ENCODE measurements at places on chromosomes 6 and 20.

GRCh38 chr6:70180183-70180900 lies 122.5 kb downstream of the COL9A1 start:
- DNase-seq = no peak

DNA sequence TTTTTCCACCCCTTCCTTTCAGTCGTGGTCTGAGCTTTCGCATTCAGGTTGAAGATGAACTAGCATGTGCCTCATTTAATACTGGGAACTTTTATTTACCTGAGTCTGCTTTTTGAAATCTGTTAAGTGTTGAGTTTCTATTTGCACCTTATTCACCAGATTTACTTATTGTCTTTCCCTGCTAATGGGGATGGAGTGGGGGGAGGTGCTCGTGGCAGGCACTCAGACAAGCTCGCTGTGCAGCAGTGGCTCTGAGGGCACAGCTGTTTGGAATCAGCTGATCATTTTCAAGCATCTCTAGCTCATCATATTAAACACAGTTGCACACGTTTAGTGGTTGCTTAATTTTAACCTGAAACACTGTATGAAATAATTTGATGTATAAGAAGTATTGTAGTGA lies 35.6 kb downstream of the UTRN start:
- DNase-seq = no peak

GRCh38 chr6:7042654-7043545 lies 64.9 kb upstream of the RREB1 start:
- no peak for DNase-seq

GRCh38 chr20:35490736-35491181 lies 35.4 kb downstream of the CEP250 start:
- DNase-seq = peak; percentile 55

DNA sequence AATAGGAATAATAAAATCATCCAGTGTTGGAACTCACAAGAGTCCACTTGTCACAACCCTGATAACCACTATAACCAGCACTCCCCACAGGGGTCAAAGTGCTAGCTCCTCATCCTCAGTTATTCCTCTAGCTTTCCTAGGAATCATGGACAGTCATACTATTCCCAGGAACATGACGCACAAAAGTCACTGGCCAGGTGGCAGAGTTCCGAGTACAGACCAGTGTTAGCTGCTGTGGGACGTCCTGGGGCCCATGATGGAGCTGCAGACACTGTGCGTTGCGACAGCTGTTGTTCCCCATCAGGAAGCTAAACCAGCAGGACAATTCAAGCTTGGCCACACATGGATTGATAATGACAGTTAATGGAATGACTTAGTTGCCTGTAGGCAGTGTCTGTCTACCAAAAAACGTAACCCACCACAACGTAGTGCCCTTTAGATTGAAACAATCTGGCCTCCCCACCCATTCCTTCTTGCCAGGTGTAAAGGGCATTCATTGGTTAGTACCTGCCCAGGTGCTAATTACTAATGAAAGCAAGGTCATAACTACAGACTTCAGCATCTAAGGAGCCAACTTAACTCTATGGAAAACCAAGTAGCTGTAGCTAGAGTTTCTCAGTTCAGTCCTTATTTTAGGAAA lies 17.4 kb downstream of the EZR start:
- DNase-seq = no peak

- DNase-seq = no peak
These were observed 208.7 kb upstream of the PRND start for GRCh38 chr20:4512891-4513550.

GRCh38 chr6:73513496-73513854 lies 7.4 kb downstream of the EEF1A1 start:
- DNase-seq = peak; percentile 35

DNA sequence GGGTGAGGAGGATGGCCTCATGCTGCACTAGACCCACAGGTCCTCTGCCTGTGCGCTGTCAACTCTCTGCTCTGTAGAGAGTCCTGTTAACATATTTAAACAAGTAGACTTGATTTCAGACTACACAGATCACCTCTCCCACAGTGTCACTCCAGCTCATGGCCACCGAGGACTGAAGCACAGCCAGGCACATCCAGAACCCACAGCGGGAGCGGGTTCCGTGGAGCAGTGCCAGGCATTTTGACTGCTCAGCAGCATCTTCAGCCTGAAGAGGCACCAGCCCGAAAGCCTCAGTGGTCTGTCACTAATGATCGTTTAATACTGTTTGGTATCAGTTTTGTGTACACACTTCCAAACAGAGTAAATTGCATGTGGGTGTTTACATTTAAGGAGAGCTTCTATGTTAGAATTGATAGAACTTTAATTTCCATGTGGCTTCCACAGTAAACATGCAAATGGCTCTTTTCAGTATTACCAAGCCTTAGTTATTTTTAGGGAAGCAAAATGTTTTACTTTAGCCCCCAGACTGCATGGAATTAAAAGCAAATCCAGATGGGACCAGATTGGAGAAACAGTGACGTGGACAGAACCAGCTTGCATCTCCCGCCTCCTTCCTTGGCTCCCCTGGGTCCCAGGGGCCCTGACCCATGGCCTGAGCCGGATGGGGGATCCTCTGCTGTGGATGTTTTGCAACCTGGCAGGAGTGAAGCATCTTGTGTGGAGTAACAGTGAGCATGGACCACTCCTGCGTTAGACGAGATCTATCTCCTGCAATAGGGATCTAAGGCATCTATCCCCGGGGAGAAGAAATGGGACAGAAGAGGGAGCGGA lies 196.7 kb upstream of the CDH4 start:
- DNase-seq = no peak

DNA sequence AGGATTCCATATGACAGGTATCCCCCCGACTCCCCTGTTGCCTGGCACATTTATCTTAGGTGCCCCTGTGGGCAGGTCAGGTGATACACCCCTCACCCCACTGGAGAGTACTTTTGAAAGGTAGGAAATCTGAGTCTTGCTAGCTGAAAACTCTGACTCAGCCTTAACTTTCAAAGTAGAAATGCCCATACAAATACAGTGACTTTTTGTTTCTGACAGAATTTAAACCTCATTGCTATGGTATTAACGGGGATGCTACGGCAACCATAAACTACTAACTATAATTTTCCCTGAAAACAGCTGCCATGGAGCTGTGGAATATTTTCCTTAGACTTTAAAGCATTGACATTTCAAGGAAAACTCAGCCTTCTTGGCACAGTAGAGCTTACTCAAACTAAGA lies 536.0 kb downstream of the RFPL4B start:
- DNase-seq = no peak

DNA sequence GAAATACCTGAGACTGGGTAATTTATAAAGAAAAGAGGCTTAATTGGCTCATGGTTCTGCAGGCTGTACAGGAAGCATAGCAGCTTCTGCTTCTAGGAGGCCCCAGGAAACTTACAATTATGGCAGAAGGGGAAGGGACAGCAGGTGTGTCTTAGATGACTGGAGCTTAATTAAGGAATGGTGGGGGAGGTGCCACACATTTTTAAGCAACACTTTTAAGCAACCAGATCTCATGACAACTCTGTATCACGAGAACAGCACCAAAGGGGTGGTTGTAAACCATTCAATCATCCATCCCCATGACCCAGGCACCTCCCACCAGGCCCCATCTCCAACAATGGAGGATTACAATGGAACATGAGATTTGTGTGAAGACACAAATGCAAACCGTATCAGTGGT lies 26.9 kb downstream of the FIG4 start:
- DNase-seq = no peak

- DNase-seq = no peak
These were observed 348.5 kb upstream of the BTBD3 start for GRCh38 chr20:11569163-11569562.

DNA sequence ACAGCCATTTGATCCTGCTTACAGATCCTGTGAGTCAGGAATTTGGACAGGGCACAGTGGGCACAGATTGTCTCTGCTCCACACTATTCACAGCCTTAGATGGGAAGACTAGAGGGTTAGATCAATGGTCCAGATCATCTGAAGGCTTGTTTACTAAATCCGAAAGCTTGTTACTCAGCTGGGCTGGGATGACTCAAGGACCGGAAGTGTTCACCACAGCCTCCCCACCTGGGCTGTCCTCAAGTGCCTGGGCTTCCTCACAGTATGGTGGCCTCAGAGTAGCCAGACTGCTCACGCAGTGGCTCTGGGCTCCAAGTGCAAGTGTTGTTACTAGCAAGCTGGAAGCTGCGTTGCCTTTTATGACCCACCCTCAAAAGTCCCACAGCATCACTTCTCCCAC lies 75.4 kb upstream of the INSM1 start:
- peak; percentile 45 for DNase-seq

DNA sequence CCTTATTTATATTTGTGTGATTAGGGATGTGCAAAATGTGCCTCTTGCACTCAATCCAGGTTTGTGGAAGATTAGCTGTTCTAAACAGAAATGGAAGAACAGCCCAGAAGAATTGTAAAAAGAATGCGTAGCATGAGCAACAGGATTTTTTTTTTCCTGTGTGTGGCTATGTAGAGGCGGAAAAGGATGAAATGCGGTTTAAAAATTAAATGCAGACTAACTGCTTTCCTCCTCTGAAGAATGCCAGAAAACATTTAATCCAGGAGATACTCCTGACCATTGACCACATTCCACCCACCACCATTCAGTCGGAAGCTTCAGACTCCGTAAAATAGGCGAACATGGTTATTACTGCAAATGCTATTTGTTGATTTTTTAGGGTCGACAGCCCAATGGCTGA lies 83.4 kb downstream of the BMP6 start:
- no peak for DNase-seq

GRCh38 chr6:43848671-43849391 lies 78.8 kb downstream of the VEGFA start:
- DNase-seq = no peak

GRCh38 chr20:52924411-52925271 lies 47.5 kb upstream of the TSHZ2 start:
- no peak for DNase-seq

- DNase-seq = no peak
These were observed 34.2 kb downstream of the LRFN2 start for GRCh38 chr6:40552941-40553340.

GRCh38 chr6:21327326-21328112 lies 266.0 kb upstream of the SOX4 start:
- no peak for DNase-seq

DNA sequence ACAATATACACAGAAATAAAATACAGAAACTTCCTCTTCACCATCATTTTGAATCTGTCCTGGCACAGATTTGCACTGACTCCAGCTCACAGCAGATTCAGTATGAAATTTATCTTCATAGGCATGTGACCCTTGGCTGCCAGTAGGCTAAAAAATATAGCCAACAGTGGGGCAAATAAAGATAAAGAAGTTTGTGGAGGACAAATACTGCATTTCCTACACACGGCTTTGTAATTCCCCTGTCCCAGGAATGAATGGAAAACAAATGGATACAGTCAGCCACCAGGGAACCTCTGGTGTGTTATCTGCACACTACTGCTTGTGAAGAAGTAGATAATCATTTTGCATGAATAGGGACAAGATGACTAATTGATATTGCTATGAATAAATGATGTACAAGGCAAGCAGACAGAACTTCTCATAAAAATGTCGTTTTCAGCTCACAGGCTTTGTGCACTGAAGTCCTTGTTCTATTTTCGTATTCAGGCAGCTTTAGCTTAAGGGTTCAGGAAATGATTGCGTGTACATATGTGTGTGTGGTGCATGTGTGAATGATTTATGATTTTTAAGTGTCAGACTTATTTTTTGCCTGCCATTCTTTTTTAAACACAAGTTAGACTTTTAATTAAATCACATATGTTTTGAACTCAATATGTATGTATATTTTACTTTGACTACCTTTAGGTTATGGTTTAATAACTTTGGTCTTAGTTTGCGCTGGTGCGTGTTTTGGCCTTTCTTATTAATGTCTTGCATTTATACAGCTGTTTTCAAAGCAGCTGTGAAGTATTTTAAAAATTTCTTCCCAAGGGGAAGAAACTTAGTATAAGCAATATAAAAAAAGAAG lies 543.8 kb upstream of the JAG1 start:
- DNase-seq = no peak

DNA sequence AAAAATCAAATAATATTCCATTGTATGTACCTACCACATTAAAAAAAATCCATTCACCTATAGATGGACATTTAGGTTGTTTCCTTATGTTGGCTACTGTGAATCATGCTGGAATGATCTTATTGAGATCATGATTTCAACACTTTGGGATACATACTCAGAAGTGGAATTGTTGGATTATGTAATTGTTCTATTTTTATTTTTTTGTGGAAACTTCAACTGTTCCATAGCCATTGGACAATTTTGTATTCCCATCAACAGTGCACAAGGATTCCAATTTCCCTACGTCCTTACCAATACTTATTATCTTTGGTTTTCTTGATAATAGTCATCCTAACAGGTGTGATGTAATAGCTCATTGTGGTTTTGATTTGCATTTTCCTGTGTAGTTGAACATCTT lies 834.0 kb downstream of the MAFB start:
- DNase-seq = no peak

DNA sequence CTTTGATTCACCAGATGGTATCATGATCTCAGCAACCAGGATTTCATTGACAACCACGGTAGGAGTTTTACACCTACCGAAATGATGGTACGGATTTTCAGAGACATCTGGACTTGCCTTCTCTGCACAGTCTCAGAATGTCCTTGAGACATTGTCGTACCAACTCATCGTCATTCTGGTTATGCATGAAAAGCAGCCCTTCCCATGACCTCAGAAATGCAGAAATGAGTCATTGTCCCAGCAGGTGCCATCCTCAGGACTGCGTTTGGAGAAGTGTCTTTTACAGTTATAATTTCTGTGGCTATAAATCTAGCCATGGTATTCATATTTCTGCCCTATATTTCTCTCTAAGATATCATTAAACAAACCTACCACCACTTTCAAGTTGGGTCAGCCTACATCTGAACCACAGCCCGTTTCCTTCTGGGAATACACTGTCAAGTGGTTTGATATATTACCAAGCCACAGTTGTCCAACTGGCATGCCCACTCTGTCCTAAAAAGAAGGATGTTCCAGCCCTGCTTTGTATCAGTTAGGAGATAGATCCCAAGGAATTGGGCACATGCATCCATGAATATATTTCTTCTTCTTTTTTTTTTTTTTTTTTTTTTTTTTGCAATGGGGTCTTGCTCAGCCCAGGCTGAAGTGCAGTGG lies 7.5 kb upstream of the BFSP1 start:
- peak; percentile 55 for DNase-seq
